ENCODE measurements at places on chromosomes 6 and 20. TPM values are rescaled to one million over a fixed set of nuclear protein-coding genes. Genes with fewer than 3 reads are reported as not detected.

Gene ZNF165
- 1.6 TPM for total RNA-seq

- ATAC-seq = no peak
Measured at GRCh38 chr20:49460916-49461315, 21.6 kb downstream of the KCNB1 start.

DNA sequence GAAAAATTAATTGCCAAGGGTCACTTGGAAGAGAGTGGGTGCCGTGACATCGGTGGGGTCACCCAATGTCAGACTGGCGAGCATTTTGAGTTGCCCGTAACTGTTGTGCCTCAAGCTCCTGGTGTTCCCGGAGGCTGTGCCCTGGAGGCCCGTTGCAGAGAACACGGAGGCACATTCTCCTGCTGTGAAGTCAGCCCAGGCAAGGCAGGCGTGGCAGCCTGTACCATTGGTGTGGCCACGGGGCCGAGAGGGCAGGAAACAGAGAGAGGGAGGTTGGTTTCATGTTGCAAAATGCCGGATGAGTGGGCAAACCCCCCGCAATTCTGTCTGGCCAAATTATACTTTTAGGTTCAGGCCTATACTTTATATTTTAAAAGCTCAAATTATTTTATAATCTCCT, 81.2 kb downstream of the THBS2 start:
- ATAC-seq = peak; percentile 82

DNA sequence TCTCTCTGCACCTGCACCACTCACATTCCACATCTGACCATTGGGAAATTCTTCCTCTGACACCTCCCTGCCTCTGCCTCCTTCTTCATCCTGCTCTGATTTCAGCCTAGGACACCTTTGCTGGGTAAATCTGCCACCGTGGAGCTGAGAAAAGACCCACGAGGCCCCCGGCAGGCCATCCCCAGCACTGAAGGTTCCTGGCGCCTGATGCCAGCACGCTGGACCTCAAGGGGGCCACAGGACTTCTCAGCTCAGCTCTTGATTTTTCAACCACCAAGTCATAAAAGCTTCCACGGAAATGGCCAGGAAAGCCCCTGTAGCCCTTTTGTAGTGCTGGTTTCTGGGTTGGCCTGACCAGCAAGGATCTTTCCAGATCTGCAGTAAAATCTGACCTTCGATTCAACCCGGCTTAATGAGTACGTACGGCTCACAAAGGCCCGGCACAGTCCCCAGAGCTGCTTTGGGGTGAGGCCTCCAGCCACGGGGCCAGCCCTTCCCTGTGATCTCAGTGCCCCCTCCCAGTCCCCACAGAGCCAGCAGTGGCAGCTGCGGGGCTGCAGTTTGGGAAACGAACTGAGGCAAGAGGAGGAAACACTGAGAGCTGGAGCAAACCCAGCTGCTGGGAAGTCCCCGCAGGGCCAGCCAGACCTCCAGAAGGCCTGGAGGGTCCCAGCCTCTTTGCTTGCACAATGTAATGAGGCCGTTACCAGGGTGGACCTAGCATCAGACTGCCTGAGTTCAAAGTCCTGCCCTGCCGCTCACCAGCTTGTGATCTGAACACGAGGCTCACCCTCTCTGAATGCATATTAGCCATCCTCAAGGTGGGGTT, 157.5 kb downstream of the BMP7 start:
- ATAC-seq = peak; percentile 55

GRCh38 chr6:38909015-38909730, 139.4 kb upstream of the GLP1R start:
- no peak for ATAC-seq

GRCh38 chr6:36426622-36427021, 16.0 kb downstream of the PXT1 start:
- no peak for ATAC-seq
